Head of caudate nucleus (tissue), 42 donors: ENCODE measurements at places on chromosomes 3 and 15.

- no peak for DNase-seq
Measured at GRCh38 chr3:116291141-116291540, 154.1 kb downstream of the LSAMP start.

DNA sequence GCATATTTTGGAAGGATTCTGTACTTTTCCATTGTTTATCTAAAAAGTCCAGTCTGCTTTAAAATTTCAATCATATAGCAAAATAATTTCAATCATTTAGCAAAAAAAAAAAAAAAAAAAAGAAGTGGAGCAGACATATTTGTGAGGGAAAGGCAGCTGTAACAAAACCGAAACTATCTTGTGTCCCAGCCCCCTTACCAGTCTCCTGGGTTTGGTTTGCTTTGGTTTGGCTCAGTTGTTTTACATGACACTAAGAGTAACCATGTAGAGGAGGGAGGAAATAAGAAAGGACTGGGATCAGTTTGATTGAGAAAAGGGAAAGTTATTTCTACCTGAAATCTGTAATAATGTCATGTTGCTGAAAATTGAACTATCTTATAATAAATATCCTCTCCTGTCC is 158.8 kb upstream of the GADL1 start:
- no peak for DNase-seq

GRCh38 chr3:5058471-5058951 is 63.6 kb upstream of the ARL8B start:
- no peak for DNase-seq

GRCh38 chr3:133278260-133279043 is 121.4 kb upstream of the BFSP2 start:
- no peak for DNase-seq

- no peak for DNase-seq
Measured at GRCh38 chr3:19190602-19191001, 42.3 kb downstream of the KCNH8 start.

GRCh38 chr15:73987681-73988444 is 4.2 kb downstream of the STOML1 start:
- DNase-seq: no peak

GRCh38 chr3:179565496-179565895 is 2.8 kb downstream of the ACTL6A start:
- no peak for DNase-seq

DNA sequence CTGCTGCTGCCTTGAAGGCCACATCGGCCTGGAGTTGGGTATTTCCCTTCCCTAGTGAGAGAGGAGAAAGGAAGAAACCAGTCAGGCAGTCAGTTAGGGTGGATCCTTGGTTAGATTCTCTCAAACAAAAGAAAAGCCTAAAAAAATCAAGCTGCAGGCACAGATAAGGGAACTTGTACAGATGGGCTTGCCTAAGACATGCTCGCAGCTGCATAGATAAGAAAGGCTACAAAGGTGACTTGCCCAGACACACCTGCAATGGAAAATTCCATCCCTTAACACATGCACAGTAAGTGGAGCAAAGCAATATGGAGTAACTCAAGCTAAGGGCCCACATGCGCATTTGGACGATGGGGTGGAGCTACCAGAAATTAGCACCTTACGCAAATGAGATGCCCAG is 199.7 kb upstream of the ARPP21 start:
- no peak for DNase-seq

GRCh38 chr3:39216176-39216790 is 23.9 kb upstream of the XIRP1 start:
- no peak for DNase-seq

DNA sequence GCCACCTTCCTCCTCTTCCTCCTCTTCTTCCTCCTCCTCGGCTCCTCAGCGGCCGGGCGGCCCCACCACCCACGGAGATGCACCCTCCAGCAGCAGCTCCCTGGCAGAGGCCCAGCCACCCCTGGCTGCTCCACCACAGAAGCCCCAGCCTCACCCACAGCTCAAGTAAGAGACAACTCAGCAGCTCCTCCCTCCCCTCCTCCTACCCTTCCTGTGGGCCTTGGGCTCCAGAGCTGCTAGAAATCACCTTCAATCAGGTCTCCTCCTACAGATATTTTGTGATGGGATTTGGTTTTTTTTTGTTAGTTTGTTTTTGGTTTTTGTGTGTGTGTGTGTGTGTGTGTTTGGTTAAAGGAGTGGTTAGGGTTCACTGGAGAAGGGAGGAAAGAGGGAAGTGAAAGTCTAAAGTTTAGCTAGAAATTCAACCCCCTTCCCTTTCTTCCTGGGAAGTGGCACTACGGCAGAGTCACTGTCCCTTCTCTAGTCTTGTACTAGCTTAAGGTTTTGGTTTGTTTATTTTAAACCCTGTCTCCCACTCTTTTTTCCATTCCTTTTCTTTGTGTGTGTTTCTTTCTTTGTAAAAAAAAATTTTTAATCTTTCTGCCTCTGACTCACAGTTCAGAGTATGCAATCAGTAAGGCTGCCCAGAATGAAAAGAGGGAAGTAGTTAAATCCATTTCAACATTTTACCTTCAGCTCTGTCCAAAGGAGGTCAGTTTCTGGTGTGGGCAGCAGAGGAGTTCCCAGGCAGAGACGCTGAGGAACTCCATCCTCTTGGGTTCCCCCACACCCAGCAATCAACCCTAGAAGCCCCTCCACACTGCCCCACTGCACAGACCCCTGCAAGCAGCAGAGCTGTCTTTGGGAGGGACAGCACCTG is 29.0 kb upstream of the TIMP4 start:
- no peak for DNase-seq

GRCh38 chr3:128524374-128525299 is 31.6 kb upstream of the GATA2 start:
- no peak for DNase-seq

DNA sequence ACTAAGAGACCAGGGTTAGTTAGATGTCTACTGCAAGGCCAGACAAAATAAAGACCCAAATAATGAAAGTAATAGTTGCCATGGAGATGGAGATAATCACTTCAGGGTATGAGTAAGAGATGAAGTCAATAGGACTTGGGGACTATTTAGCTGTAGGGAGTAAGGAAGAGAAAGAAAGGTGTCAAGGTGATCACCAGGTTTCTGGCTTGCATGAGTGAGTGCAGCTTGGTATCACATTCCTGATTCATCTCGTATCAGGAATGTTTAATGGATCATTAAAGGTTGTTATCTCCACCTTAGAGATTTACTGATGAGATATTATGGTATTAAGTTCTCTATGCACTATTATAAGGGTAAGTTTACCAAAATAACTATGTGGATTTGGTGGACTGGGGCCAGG is 357.4 kb upstream of the ATP11B start:
- DNase-seq: no peak

GRCh38 chr3:101865751-101866509 is 16.6 kb downstream of the NFKBIZ start:
- DNase-seq: no peak
